ENCODE measurements at places on chromosomes 1 and 21.

- no peak for DNase-seq
Measured at GRCh38 chr21:15616864-15617574, 112.8 kb upstream of the USP25 start.

DNA sequence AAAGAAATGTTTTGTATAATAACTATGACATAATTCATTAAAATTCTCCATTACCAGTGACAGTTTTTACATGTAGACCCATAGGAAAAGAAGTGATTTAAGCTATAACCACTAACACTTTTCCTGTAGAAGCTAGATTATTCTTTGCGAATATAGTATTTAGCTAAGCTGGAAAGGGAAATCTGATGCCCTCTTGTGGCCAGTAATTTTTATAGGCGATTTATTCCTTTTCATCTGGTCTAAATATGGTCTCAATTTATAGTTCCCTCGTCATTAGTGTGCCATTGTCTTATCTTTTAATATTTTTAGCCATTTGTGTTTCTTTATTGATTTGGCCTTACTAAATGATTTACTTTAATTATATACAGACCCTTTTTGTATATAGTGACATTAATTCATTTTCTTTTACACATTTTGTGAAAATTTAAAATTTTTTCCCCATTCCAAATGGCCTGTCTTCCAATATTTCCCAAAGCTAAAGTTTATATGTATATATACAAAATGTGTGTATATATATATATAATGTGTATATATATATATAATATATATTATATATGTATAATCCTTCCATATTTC is 26.7 kb downstream of the BTG3 start:
- DNase-seq: no peak

DNA sequence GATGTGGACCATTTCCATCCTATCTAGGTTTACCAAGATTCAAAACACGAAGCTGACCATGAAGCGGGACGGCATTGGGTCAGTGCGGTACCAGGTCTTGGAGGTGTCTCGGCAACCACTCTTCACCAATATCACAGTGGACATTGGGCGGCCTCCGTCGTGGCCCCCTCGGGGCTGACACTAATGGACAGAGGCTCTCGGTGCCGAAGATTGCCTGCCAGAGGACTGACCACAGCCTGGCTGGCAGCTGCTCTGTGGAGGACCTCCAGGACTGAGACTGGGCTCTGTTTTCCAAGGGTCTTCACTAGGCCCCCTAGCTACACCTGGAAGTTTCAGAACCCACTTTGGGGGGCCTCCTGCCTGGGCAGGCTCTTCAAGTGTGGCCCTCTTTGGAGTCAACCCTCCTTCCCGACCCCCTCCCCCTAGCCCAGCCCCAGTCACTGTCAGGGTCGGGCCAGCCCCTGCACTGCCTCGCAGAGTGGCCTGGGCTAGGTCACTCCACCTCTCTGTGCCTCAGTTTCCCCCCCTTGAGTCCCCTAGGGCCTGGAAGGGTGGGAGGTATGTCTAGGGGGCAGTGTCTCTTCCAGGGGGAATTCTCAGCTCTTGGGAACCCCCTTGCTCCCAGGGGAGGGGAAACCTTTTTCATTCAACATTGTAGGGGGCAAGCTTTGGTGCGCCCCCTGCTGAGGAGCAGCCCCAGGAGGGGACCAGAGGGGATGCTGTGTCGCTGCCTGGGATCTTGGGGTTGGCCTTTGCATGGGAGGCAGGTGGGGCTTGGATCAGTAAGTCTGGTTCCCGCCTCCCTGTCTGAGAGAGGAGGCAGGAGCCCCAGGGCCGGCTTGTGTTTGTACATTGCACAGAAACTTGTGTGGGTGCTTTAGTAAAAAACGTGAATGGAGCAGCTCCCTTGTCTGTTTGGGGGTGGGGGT is 864 bp upstream of the CCDC24 start:
- no peak for DNase-seq

- no peak for DNase-seq
Measured at GRCh38 chr1:192343344-192343743, 26.6 kb downstream of the RGS21 start.

DNA sequence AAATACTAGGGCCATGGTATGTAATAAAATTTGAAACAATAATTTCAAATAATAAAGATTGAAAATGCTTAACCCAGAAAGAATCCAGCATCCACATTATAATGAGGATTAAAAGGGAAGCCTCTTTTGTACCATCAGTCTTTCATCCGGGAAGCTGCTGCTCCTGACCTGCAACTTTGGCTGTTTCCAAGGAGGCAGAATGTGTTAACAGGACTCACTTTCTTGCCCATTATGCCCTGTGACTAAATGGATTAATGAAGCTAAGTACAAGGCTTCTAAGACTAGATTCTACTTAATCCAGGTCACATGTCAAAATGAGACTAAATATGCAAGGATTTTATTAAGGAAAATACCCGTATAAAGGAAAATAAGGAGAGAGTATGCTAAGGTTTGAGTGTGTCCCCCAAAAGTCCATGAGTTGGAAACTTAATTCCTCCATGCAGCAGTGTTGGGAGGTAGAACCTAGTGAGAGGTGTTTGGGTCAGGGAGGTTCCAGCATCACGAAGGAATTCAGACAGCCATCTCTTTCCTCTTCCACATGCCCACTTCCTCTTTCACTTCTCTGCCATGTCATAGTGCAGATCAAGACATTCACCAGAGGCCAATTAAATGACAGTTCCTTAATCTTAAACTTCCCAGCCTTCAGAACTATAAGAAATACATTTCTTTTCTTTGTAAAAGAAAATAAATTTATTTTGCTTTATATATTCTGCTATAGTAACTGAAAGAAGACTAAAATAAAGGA is 27.7 kb downstream of the FMO2 start:
- DNase-seq: no peak

DNA sequence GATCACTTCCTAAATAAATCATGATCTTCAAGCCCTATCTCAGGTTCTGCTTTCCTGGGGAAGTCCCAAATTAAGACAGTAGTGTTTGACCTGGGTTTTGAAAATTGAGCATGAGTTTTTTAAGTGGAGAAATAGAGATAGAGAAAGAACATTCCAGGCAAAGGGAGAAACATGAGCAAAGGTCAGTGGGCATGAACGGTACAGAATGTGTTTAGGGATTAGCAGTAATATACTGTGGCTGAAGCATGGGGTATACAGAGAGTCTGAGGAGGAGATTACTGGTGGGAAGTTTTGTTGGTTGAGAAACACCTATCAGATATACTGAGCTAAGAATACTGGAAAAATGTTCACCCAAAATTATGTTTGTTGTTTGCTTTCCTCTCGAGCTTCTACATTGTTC is 15.2 kb upstream of the MYSM1 start:
- DNase-seq: no peak

- DNase-seq: no peak
Measured at GRCh38 chr1:220028346-220028895, 17.9 kb downstream of the EPRS1 start.
